ENCODE measurements at places on chromosomes 1 and 21. TPM values are rescaled to one million over a fixed set of nuclear protein-coding genes. Genes with fewer than 3 reads are reported as not detected.

CHIA gene
- not detected for total RNA-seq

BMP8B gene
- 5.5 TPM for total RNA-seq

TSPAN2 gene
- 1.0 TPM for total RNA-seq

FMO4 gene
- total RNA-seq, result 4.2 TPM

TEDDM1 gene
- not detected for total RNA-seq

CDC73 gene
- total RNA-seq, result 39.6 TPM

TNFRSF8 gene
- total RNA-seq, result 6.9 TPM

EPHA8 gene
- total RNA-seq, result 6.0 TPM

TTC13 gene
- 18.5 TPM for total RNA-seq

S100A7 gene
- total RNA-seq, result not detected

TMED5 gene
- total RNA-seq, result 48.1 TPM

TRPM2 gene
- total RNA-seq, result 3.9 TPM

RAB13 gene
- total RNA-seq, result 37.6 TPM

SAMD13 gene
- 6.1 TPM for total RNA-seq

HMCN1 gene
- 5.7 TPM for total RNA-seq

TTLL10 gene
- 58.0 TPM for total RNA-seq

NR1I3 gene
- total RNA-seq, result 0.31 TPM

DNA sequence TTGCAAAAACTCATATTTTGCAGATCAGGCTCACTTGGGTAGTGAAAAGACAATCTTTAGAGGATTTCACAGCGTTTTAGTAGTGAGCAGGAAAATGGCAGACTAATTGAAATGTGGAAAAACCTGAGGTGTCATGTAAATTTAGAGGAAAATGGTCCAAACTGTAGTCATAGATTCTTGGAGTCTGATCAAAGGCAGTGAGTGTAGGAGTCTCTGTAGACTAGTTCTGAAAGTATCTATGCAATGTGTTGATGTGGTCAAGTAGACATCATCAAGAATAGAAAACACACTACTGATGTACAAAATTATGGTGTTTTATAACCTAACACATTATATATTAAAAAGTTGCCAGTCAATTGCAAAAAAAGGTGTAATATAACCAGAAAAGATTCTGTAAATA lies 143.2 kb upstream of the C1orf105 start:
- H3K27me3 ChIP-seq, result no peaks in the 10 kb centered on the region
- H3K27ac ChIP-seq, result no peak overlapping the region
- no peaks in the 10 kb centered on the region for H3K36me3 ChIP-seq
- H3K4me1 ChIP-seq, result no peaks in the 10 kb centered on the region
- DNase-seq, result no peak
- no peak overlapping the region for H3K4me3 ChIP-seq

DNA sequence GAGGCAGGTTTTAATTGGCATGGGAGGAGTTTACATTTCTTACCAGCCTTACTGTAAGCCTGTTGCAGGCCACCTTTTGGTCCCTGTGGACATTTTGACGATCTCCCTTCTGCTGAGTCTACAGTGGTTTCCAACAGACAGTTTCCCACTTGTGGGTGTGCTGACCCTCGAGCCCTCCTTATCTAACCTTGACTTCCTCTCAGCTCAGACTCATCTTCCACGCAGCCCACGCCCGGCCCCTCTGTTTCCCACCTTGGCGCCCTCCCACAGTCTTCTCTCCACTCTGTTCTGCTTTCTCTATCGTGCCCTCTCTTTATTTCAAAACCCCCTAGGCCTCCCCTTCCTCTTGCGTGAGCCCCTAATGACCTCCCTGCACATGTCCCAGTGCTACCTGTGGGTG lies 6.1 kb upstream of the ARL8A start:
- H3K36me3 ChIP-seq, result no peaks in the 10 kb centered on the region
- H3K4me1 ChIP-seq, result peaks cover 6% of the 10 kb centered on the region
- no peaks in the 10 kb centered on the region for H3K27me3 ChIP-seq
- no peak for DNase-seq

- H3K4me1 ChIP-seq, result peaks cover 13% of the 10 kb centered on the region
- DNase-seq, result peak; percentile 20
- H3K4me3 ChIP-seq, result peak overlapping the region; percentile 71
- H3K27me3 ChIP-seq, result no peaks in the 10 kb centered on the region
- H3K27ac ChIP-seq, result no peak overlapping the region
Measured at GRCh38 chr1:230977761-230978490, 735 bp downstream of the TTC13 start.

- no peak overlapping the region for H3K4me3 ChIP-seq
- no peak for DNase-seq
- H3K4me1 ChIP-seq, result no peaks in the 10 kb centered on the region
- H3K36me3 ChIP-seq, result no peaks in the 10 kb centered on the region
Measured at GRCh38 chr1:82589588-82589987, 788.9 kb downstream of the ADGRL2 start.

GRCh38 chr1:180909005-180909414 lies 3.7 kb upstream of the KIAA1614 start:
- no peaks in the 10 kb centered on the region for H3K4me1 ChIP-seq
- DNase-seq, result no peak
- H3K36me3 ChIP-seq, result no peaks in the 10 kb centered on the region
- H3K27ac ChIP-seq, result no peak overlapping the region

- no peaks in the 10 kb centered on the region for H3K4me1 ChIP-seq
- no peaks in the 10 kb centered on the region for H3K27me3 ChIP-seq
- H3K27ac ChIP-seq, result no peak overlapping the region
- no peak for DNase-seq
Measured at GRCh38 chr1:61853583-61853982, 111.3 kb downstream of the PATJ start.

- no peaks in the 10 kb centered on the region for H3K27me3 ChIP-seq
- H3K27ac ChIP-seq, result no peak overlapping the region
- H3K36me3 ChIP-seq, result no peaks in the 10 kb centered on the region
- H3K4me3 ChIP-seq, result no peak overlapping the region
- DNase-seq, result no peak
- no peaks in the 10 kb centered on the region for H3K4me1 ChIP-seq
Measured at GRCh38 chr1:214029796-214030195, 42.0 kb downstream of the PROX1 start.

DNA sequence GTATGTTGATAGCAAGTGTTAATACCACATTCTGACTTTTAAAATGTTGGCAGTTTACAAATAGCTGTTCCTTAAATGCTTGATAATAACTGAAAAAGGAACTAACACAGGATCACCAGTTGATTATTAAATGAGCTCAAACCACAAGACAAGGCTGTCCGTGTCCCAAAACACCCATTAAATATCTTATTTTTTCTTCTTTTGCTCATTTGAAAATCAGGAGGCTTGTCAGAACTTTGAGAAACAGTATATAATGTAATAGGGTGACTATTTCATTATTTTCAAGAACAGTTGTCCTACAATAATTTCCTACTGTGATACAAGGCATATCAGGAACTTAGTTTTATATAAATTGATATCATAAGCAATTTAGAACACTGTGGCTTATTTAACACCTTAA lies 2.7 kb downstream of the CDKN2C start:
- H3K27me3 ChIP-seq, result no peaks in the 10 kb centered on the region
- H3K4me3 ChIP-seq, result no peak overlapping the region

GRCh38 chr21:31929548-31929947 lies 56.7 kb downstream of the HUNK start:
- no peak overlapping the region for H3K27ac ChIP-seq
- H3K4me3 ChIP-seq, result no peak overlapping the region
- no peak for DNase-seq

DNA sequence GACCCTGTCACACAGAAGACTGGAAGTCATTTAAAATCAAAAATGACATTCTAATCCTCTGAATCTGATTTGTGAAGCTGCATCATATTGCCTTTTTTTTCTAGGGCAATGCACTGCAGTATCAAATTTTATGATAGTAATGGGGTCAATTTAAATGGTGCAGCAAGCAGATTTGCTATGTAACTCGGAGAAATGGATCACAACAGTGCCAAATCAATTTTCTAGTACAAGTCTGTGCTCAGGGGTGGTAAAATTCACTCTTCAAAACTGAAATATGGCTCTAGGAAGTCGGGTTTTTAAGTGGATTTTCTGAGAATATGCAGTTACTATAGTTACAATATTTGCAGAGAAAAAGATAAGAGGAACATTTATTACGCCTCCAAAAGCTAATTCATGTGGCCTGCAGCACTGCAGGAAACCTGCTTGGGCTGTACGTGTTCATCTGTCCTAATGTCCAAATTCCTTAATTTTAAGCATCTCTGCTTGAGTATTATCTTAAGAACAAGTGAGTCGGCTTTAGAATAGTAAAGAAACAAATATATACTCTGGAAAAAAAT lies 31.5 kb downstream of the HLCS start:
- H3K36me3 ChIP-seq, result no peaks in the 10 kb centered on the region
- no peak for DNase-seq
- peaks cover 5% of the 10 kb centered on the region for H3K4me1 ChIP-seq
- no peak overlapping the region for H3K4me3 ChIP-seq
- H3K27me3 ChIP-seq, result no peaks in the 10 kb centered on the region

GRCh38 chr1:92937731-92938130 lies 23.5 kb downstream of the DIPK1A start:
- H3K4me1 ChIP-seq, result peaks cover 16% of the 10 kb centered on the region
- H3K4me3 ChIP-seq, result no peak overlapping the region
- DNase-seq, result no peak
- no peaks in the 10 kb centered on the region for H3K27me3 ChIP-seq
- no peaks in the 10 kb centered on the region for H3K36me3 ChIP-seq
- H3K27ac ChIP-seq, result no peak overlapping the region

DNA sequence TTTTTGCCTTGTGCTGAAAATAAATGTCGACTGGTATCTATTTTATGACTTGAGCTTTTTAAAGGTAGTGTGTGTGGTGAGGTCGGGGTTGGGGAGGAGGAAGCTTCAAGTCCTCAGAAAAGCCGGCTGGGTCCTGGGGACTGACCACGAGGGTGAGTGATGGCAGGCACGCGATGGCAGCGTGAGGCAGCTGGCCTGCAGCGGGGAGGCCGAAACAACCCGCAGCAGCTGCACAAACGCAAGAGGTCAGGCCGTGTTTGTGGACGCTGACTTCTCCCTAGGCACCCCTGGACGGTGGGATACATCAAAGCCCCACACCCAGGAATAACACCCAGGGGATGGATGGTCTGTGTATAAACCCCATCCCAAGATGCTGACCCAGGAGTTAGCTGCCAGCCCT lies 51.4 kb downstream of the ZBTB18 start:
- no peaks in the 10 kb centered on the region for H3K27me3 ChIP-seq
- no peaks in the 10 kb centered on the region for H3K4me1 ChIP-seq
- no peak overlapping the region for H3K4me3 ChIP-seq
- H3K27ac ChIP-seq, result no peak overlapping the region
- DNase-seq, result no peak

- H3K27me3 ChIP-seq, result no peaks in the 10 kb centered on the region
- no peak overlapping the region for H3K4me3 ChIP-seq
- DNase-seq, result no peak
Measured at GRCh38 chr1:229655781-229656180, 29.7 kb downstream of the URB2 start.

DNA sequence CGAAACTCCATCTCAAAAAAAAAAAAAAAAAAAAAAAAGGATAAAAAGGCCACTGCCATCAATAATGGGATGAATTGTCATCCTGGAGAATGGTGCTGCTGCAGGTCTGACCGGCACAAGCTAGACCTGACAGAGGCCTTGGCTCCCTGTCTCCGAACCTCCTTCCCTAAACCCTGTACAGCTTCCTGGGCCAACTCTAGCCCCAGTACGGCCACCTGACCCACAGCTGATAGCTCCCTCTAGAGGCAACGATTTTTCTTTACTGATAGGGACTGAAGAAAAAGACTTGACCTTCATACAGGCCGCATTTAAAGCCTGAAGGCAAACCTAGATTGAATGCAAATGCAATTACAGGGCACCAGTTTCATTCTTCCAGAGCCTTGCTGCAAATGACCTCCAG lies 30.7 kb downstream of the NOL9 start:
- peak; percentile 36 for DNase-seq
- peaks cover 11% of the 10 kb centered on the region for H3K4me1 ChIP-seq
- H3K27ac ChIP-seq, result no peak overlapping the region
- no peaks in the 10 kb centered on the region for H3K27me3 ChIP-seq

DNA sequence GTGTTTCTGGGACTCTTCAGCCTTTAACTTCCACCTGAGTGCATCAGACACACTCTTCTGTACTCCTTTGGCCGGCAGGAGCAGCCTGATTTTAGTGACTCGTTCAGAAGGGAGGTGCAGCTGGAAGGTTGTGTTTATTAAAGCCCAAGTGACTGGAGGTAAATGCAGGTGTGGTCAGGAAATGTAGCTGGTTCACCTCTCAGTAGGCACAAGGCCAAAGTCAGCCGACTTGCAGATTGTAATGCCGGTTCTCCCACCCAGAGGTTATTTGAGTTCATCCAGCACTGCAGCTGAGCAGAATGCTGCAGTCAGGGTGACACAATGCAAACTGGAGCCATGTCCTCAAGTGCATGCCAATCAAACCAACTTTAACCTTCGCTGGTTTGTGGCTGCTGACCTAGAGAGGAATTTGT lies 91.5 kb downstream of the SPATA46 start:
- no peak overlapping the region for H3K27ac ChIP-seq
- no peaks in the 10 kb centered on the region for H3K36me3 ChIP-seq
- DNase-seq, result peak; percentile 23

GRCh38 chr1:12591267-12591938 lies 26.6 kb downstream of the DHRS3 start:
- DNase-seq, result peak; percentile 63
- peaks cover 28% of the 10 kb centered on the region for H3K4me1 ChIP-seq
- H3K4me3 ChIP-seq, result no peak overlapping the region

DNA sequence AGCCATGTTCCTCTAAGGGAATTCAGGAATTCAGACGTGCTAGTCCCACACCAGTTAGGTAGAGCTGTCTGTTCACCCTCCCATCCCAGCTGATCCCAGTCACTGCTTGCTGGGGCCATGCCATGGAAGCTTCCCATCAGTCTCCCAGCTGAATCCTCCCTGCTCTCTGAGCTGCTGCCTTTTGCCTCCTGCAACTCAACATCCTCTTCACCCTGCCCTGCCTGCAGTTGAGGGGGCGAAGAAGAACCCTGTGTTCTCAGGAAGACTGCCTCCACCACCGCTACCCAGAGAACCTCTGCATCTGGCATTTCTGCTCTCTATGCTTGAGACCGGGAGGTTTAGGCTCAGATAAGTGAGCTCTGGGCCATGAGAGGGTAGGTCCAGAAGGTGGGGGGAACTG lies 16.2 kb downstream of the CDCA8 start:
- H3K36me3 ChIP-seq, result no peaks in the 10 kb centered on the region
- no peaks in the 10 kb centered on the region for H3K27me3 ChIP-seq
- no peak for DNase-seq
- H3K4me3 ChIP-seq, result no peak overlapping the region

DNA sequence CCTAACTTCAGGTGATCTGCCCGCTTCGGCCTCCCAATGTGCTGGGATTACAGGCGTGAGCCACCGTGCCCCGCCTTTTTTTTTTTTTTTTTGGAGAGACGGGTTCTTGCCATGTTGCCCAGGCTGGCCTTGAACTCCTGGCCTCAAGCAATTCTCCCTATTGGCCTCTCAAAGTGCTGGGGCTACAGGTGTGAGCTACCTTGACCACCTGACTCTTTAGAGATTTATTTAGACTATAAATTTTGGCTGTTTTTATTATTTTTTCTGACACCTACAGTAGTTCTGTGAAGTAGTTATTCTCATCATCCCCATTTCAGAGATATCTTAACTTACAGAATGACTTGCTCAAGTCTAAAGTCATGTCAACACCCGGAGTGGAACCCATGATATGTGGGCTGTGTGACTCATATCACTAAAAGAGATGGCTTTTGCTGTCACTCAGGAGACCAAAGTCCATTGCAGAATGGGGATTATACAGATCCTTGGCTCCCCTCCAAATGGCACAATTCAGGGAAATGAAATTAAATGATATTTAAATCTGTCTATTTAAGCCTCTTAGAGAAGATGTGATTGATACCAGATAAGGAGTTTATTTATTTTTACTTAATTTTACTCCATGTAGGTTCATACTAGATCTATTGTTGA lies 93.2 kb downstream of the CTH start:
- no peak for DNase-seq
- H3K27me3 ChIP-seq, result no peaks in the 10 kb centered on the region
- H3K4me3 ChIP-seq, result no peak overlapping the region
- no peaks in the 10 kb centered on the region for H3K36me3 ChIP-seq

All from testis (tissue), 5 donors.